ENCODE measurements at places on chromosomes 12 and 14.

GRCh38 chr14:91419451-91419850 is 1.8 kb upstream of the CCDC88C start:
- DNase-seq = no peak

GRCh38 chr14:93234798-93235197 is 27.7 kb downstream of the UBR7 start:
- no peak for DNase-seq

DNA sequence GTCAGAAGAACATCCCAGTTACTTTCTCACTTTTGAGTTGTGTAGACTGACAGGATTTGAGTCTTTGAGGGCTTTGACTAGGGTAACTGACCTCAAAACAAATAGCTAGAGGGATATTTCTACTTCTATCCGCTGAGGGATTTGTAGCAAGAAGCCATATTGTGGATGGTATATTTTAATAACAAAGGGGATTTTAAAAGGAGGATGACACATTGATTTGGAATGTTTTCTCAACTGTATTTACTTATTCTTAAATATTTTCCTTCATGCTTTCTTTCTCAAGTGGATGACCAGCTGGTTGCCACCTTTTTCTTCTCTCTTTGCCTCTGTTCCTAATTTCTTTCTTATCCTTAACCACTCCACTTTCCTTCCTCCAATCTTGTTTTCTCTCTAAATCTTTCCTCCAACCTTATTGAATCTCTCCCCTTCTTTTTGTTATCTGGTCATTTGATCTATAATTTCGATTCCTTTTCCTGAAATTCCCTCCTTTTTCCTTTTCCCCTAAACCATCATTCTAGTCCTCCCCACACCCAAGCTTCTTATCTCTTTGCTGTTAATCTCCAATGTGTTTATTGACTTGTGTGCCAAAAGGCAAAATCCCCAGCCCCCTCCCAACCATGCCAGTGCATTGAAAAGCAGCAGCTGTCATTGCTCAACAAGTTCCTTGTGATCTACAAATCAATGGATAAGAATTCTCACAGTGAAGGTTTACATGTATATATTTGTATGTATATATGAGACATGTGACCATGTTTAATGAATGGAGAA is 411.6 kb downstream of the RAD51B start:
- no peak for DNase-seq

DNA sequence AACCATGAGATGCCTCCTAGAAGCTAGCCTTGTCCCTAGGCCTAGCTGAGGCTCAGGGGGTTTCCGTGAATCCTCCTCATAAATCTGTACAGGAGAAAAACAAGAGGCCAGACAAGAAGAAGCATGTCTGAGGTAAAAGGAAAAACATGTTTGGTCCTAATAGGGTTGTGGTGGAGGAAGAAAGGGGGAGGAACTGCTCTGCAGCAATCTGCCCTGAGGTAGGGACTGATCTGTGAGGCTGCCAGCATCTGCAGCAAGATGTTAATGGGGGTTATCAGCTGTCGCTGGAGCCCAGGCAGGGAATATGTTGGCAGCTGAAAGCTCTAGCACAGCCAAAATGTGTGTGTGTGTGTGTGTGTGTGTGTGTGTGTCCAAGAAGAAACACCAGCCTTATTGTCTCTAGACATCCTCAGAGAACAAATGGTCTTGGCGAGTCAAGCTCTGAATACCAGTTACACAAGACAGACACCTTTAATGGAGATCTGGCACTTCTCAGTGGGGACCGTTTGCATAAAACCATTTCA is 218.5 kb downstream of the NUAK1 start:
- no peak for DNase-seq

GRCh38 chr12:24201258-24201970 is 251.9 kb upstream of the SOX5 start:
- no peak for DNase-seq

GRCh38 chr14:59204305-59204704 is 15.8 kb downstream of the DAAM1 start:
- DNase-seq = no peak

- no peak for DNase-seq
These were observed 44.0 kb upstream of the GZMB start for GRCh38 chr14:24677956-24678355.

DNA sequence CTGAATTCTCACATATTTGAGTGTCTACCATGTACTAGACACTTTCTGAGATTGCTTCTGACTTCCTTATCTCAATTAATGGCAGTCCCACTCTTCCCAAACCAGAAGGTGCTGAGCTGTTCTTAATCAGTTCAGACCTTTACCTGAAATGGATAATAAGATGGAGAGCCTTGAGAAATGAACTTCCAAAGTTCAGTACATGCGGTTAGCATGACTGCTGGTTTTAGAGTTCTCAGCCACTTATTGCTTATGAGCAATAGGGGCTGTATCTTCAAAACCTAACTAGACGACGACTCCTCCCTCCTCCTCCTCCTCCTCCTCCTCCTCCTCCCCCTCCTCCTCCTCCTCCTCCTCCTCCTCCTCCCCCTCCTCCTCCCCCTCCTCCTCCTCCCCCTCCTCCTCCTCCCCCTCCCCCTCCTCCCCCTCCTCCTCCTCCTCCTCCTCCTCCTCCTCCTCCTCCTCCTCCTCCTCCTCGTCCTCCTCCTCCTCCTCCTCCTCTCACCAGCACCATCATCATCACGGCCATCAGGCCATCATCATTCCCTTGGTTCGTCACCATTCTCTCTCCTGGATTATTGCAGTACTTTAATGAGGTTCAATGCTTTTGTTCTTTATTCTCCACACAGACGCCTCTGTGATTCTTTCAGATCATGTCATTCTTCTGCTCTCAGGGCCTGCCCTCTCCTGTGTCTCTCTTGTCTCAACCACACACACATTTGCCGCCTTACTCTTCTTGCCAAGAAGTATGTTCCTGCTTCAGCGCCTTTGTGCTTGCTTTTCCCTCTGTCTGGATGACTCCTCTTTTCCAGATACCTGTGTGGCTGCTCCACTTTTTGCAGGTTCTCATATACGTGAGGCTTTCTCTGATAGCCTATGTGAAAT is 2.7 kb downstream of the PCNX1 start:
- peak; percentile 12 for DNase-seq

DNA sequence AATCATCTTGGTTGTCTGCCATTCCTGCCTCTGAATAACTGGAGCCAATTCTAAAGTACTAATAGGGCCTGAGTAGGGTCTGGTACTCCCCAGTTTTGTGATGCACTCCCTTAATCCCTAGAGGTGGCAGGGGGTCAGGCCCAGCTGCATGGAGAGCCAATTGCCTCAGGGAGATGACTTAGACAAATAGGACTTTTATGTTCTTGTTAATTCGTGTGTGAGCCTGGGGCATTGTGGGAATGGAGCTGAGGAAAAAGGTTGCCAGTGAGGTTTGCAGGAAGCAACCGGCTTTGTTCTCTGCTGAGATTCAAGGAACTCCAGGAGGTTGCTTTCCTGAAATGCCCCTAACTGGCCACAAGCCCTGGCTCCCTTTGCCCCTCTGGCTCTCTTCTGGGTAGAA is 6.8 kb upstream of the DCD start:
- DNase-seq = no peak

DNA sequence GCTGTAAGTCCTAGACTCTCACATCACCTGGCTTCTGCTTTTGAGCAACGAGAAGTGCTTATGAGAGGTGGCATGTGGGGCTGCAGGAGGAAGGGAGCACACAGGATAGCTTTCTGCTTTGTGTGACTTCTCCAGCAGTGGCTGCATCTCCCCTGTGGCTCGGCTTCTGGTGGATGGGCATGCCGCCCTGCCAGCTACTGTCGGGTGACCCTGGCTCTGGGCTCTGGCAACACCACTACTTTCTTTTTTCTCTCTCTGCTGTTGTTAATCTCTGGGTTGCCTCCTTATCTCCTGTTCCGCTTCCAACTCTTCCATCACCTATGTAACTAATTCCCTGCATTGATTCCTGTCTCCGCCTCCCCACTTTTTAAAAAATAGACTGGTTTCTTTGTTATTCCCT is 209.1 kb upstream of the DAAM1 start:
- DNase-seq = no peak

- no peak for DNase-seq
These were observed 5.1 kb downstream of the DPPA3 start for GRCh38 chr12:7716381-7716780.

Data from stimulated activated naive CD4-positive, alpha-beta T cell (primary cell).